Placental pericyte (primary cell): ENCODE measurements at places on chromosomes 16 and 17. TPM values are rescaled to one million over a fixed set of nuclear protein-coding genes. Genes with fewer than 3 reads are reported as not detected.

CES1 gene
- total RNA-seq = 0.22 and 1.6 TPM in 2 replicates

LRRC37A gene
- 4.0 and 4.2 TPM in 2 replicates for total RNA-seq

KCNH4 gene
- not detected in 2 replicates for total RNA-seq

HOXB6 gene
- total RNA-seq = under 0.01 and 0.29 TPM in 2 replicates
